Activated gamma-delta T cell treated with anti-CD3 and anti-CD28 coated beads, Interleukin-2, amount 50 U/mL, for 16 hours (primary cell): ENCODE measurements at places on chromosomes 3 and 15.
A peak's percentile ranks its signal among the peaks of the same experiment; 100 is the strongest.

DNA sequence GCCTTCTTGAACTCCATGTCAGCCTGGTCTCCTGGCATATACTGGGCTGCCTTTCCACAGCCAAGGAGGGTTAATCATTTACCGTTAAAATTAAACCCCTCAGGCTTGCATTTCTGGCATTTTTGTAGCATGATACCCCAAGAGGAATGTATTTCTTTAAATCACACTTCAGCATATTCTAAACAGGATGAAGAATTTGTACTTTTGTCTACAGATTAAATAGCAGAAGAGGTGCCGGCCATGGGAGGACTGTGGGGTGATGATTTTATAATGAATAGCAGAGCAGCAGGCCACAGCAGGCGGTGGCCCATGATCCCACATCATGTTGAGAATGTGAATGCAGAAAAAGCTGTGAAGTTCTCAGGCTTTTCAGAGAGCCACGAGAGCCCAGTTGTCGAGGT is 90.2 kb downstream of the ARNT2 start:
- no peak for DNase-seq

- peak; percentile 47 for DNase-seq
These were observed at the start of gene SEMA4B for GRCh38 chr15:90201130-90201943. Gene SEMA4B, plus strand, starts transcription at chr15:90201330. Its CDS starts 249 bp downstream, at chr15:90201579.

DNA sequence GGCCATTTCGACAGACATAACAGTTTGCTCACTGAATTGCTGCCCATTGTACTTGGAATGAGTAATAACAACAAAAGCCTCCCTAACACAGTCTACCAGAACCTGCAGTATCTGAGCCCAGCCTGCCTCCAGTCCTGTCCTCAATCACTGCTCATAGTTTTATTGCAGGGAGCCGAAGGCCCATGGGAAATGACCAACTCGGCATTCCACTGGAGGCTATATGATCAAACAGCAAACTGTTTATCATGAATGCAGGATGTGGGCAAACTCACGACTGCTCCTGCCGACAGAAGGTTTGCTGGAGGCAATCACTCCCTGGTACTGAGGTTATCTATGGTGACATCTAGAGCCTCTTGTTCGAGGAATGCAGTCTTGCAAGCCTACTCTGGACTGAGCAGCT is 46.3 kb downstream of the LSM3 start:
- no peak for DNase-seq

- DNase-seq, result no peak
These were observed 75.4 kb downstream of the UMPS start for GRCh38 chr3:124805671-124806070.

GRCh38 chr3:27715454-27715806 is 6.7 kb downstream of the EOMES start:
- no peak for DNase-seq

GRCh38 chr3:178508443-178508825 is 27.8 kb upstream of the KCNMB2 start:
- no peak for DNase-seq

DNA sequence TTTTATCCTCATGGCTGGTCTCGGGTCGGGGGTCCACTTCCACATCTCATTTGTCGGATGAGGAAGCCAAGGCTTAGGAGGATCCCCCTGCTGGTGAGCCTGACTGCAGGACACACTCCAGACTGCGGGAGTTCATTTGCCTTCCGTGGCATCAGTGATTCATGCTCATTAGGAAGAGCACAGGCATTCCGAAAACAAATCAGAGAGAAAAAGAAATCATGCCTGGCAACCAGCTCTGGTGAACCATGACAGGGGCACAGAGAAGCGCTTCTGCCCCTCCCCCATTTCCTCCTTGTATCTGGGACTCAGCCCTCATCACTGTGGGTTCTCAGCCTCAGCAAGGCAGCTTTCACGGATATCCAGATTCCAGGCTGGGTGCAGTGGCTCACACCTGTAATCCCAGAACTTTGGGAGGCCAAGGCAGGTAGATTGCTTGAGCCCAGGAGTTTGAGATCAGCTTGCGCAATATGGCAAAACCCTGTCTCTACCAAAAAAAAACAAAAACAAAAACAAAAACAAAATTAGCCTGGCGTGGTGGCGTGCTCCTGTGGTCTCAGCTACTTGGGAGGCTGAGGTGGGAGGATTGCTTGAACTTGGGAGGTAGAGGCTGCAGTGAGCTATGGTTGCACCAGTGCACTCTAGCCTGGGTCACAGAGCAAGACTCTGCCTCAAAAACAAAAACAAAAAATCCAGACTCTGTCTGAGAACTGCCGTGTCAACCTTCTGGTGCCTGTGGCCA is 28.4 kb downstream of the IRAK2 start:
- DNase-seq, result no peak

DNA sequence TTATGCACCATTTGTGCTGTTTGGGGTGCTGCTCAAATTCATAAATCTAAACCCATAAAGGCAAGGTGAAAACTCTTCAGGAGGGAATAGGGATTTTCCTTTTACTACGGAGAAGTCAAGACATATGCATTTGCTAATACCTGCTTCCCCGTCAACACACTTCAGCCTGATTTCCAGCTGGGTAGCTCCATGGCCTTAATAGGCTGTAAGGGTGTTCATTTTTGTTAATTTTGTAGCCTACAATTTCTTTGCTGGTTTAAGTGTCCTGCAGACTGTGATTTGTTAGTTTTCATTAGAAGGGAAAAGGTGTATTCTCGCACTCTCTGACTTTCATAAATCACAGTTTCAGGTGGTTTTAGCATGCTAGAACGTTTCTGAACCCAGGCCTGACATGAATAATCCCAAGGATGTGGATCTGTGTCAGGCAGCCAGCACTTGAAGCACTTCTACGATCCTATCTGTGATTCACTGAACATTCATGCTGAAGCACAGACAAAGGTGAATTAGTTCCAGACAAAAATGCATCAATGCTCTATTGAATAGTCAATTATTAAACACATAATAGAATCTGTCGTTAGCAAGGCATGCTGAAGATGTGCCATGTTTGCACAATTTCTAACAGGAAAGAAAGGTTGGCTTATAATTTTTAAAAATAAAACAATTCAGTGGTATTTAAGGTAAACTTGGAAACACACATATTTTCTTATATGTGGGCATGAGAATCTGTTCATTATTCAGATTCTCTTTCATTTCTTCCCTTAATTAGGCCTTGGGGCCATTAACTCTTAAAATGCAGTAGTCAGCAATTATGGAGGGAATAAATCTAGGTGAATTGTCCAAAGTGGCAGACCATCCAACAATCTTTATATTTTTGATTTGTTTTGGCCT is 17.9 kb upstream of the NMNAT3 start:
- DNase-seq, result no peak

DNA sequence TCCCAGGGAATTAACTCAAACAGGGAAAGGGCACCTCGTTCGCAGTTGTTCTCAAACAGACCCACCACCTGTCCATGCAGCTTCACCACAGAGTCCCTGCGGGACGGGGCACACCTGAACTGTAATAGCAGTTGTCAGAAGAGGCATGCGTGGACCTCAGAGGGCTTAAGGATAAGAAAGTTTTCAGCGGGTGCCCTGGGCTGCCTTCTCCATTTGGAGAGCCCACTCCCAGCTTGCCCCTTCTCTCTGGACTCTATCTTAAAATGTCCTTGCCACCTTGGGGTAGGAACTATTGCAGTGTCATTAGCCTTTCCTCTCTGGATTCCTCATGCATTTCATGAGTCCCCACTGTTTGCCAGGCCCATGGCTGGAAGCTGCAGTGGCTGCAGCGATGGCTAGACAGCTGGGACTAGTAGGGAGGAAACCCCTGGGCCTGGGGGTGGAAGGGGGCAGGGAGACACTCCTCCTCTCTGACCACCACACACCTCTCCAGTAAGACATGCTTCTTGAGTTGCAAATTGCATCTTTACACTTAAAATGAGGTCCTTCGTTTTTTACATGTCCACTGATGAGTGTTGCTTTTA is 33.5 kb downstream of the PDIA5 start:
- DNase-seq, result no peak

DNA sequence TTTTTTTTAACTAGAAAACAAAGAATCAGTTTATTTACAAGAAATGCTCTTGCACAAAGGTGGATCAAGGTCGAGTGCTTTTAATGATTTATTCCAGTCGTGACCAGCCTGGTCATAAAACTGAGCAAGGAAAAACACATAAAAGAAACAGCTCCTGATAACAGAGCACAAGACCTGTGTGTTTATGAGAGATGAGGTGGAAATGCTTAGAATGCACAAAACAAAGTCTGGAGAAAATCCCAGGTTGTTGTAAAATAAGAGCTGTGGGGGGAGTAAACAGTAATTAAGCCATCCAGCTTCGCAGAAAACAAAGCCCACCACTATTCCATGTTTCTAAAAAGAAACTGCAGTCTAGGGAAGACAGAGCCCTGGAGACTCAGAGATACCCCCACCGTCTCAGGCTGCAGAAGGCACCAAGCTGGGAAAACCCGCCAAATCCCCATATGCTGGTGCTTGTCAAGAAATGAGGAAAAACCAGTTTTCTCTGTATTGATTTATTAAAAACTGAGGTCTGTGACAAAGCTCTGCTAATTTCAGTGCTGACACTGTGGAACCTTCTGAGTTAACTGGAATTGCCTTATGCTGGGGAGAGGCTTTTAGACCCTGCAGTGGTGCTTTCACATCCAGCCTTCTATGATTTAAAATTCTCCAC is 139.3 kb downstream of the ADAMTS17 start:
- DNase-seq, result no peak

GRCh38 chr3:27224197-27224596 is 145.0 kb downstream of the NEK10 start:
- DNase-seq, result no peak

DNA sequence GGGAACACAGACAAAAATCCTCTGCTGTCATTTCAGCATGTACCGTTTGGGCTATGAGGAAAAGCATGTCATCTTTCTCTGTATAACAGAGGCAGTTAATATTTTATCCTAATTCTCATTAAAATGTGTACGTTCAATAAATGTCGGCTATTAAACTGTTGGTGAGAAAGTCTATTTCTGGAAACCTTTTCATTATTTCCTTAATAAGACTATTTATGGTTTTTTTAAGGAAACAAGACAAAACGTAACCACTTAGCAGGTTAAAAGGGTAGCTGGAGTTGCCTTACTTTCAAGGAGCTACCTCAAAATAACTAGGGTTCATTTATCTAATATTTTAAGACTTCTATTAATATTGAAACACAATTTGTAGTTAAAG is 1.8 kb upstream of the STT3B start:
- no peak for DNase-seq

DNA sequence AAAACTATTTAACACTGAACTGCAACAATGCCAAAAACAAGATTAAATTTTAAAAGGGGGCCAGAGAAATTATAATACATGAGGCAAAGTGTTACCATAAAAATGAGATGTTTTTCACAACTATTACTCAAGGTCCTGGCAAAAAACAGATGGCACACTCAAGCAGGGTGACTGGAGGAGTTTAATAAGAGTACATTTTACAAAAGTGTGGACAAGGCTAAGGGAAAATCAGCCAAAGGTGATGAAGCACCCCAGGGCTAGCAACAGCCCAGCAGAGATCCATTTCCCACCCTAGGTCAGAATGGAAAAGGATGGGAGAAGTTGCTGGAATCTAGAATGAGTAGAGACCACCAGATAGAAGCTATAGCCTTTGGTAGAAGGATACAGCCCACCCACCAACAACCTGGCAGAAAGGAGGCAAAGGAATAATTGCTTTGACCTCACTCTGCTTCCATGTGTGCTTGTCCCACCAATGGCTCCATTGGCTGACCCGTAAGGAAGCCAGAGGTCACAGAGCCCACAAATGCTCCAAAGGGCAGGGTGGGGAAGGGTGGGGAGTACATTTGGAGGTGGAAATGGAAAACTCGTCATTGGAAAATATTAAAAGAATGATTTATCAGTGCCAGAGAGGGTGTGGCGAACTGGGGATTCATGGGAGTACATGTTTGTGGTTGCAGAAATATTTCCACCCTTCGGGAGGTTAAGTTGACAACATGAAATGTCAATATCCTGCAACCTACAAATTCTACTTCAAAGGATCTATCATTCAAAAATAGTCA is 161.0 kb upstream of the UBE2E2 start:
- DNase-seq, result no peak

GRCh38 chr15:91435113-91435512 is 335.1 kb downstream of the SV2B start:
- no peak for DNase-seq

- DNase-seq, result no peak
These were observed 35.8 kb downstream of the ST8SIA2 start for GRCh38 chr15:92429378-92430068.

GRCh38 chr15:92118936-92119325 is 265.4 kb downstream of the SLCO3A1 start:
- no peak for DNase-seq

DNA sequence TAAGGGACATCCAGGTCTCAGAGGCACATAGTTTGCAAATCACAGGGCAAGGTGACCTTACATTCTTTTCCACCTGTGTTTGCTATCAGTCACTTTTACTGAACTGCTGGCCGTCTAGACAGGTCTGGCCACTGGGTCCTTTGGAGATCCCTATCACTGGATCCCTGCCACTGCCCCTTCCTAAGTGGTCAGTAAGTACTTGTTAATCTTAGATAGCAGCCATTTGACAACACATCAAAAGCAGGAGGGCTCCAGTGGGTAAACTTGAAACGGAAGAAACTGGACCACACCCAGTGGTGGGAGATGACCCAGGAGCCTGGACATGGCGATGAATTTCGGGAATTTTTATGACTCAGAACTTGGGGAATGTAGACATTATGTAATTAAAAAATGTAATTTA is 28.9 kb upstream of the RASGRP1 start:
- no peak for DNase-seq

GRCh38 chr15:94246016-94246415 is 14.7 kb downstream of the MCTP2 start:
- DNase-seq, result no peak

DNA sequence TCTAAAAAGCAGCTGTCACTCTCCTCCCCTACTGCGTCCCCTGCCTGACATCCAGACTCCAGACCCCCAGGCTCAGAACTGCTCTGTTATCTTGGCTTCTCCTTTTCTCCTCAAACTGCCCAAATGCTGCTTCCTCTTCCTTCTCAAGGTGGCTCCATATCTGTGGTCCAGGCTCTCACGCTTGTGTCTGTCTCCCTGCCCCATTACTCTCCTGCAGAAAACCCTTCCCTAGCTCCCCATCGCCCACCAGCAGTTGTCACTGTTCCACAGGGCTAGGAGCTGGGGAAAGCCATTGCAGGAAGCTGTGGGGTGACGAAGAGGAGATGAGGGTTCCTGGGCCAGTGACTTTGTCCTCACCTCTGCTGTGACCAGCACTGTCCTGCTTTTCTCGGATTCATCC is 30.7 kb upstream of the CGNL1 start:
- no peak for DNase-seq

DNA sequence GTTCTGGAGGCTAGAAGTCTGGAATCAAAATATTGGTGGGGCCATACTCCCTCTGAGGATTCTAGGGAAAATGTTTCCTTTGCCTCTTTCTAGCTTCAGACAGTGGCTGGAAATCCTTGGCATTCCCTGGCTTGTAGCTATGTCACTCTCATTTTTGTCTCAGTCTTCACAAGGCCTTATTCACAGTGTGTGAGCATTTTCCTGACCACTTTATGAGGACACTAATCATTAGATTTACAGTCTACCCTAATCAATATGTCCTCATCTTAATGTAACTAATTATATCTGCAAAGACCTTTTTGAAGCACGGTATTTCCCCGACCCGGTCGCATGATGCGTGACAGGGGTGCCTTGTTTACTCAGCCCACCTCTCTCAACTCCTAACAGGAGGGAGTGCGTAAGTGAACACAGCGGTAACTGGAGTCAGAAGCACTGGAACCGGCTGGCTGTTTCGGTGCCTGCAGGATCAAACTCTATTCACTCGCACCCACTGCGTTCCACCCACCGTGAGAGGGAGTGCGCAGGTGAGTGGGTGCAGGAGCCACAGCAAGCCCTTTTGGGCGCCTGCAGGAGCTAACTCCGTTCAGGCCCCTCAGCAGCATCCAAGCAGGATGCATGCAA is 155.0 kb downstream of the EPHA3 start:
- no peak for DNase-seq

- DNase-seq, result no peak
These were observed 21.0 kb downstream of the PDZRN3 start for GRCh38 chr3:73603762-73604171.
